Activated T-cell treated with anti-CD3 and anti-CD28 coated beads, Interleukin-2, amount 50 U/mL, for 72 hours (primary cell): ENCODE measurements at places on chromosomes 16 and 17. TPM values are rescaled to one million over a fixed set of nuclear protein-coding genes. Genes with fewer than 3 reads are reported as not detected.

The GPR142 gene
- not detected for total RNA-seq

GRCh38 chr17:2136241-2136640, 81.3 kb downstream of the HIC1 start:
- peaks cover 21% of the 10 kb centered on the region for H3K4me1 ChIP-seq
- no peak overlapping the region for H3K4me3 ChIP-seq
- peaks cover 2% of the 10 kb centered on the region for H3K36me3 ChIP-seq
- H3K27ac ChIP-seq = no peak overlapping the region
- no peak for DNase-seq

DNA sequence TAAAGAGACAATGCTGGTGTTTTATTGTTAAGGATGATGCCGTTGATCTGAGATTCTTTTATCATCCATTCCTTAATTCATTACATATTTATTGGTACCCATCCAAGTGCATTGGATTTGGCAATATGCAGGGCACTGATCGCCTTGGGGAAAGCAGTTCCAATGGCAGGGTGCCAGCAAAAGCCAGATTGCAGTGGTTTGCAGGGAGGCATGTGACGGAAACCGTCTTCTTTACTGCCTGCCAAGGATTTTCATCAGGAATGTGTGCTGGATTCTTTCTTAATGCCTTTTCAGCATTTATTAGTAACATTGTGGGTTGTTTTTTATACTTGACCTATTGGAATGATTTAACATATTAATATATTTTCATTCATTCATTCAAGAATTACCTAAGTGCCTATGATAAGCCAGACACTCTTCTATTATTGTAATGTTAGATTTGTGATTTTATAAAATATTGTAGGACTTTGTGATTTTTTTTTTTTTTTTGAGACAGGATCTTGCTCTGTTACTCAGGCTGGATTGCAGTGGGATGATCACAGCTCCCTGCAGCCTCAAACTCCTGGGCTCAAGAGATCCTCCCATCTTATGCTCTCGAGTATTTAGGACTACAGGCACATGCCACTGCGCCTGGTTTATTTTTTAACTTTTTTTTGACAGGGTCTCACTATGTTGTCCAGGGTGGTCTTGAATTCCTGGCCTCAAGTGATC, 93.4 kb upstream of the TNRC6A start:
- H3K4me1 ChIP-seq = no peaks in the 10 kb centered on the region
- H3K27ac ChIP-seq = no peak overlapping the region
- H3K4me3 ChIP-seq = no peak overlapping the region
- DNase-seq = no peak

The COG4 gene
- total RNA-seq = 53.4 TPM

GRCh38 chr16:73022534-73022933, 25.4 kb downstream of the ZFHX3 start:
- no peaks in the 10 kb centered on the region for H3K36me3 ChIP-seq
- H3K4me1 ChIP-seq = no peaks in the 10 kb centered on the region
- H3K27ac ChIP-seq = no peak overlapping the region
- H3K4me3 ChIP-seq = no peak overlapping the region

DNA sequence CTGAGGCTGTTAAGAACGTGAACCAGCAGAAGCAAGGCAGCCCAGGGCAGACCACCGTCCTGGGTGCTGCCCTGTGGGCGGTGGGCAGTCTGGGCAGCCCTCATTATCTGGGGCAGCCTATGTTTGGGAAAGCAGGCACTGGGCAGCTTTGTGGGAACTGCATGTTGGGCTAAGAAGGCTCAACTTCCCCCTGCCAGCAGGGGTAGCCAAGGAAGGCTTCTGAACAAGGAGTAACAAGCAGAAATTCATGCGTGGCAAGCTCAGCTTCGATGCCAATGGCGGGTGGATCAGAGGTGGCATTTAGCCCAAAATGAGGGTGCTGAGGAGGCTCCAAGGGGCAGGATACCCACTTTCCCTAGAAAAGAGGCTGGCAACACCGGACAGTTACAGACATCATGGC, 42.7 kb upstream of the METRNL start:
- DNase-seq = no peak
- H3K27me3 ChIP-seq = no peaks in the 10 kb centered on the region
- no peaks in the 10 kb centered on the region for H3K4me1 ChIP-seq
- no peak overlapping the region for H3K27ac ChIP-seq
